Urinary bladder (tissue), 4 donors: ENCODE measurements at places on chromosomes 4 and X. TPM values are rescaled to one million over a fixed set of nuclear protein-coding genes. Genes with fewer than 3 reads are reported as not detected.

STATH gene
- not detected for total RNA-seq

RTL5 gene
- 4.8 TPM for total RNA-seq

MXRA5 gene
- 100 TPM for total RNA-seq

CD38 gene
- total RNA-seq = 2.0 TPM

PABPC5 gene
- total RNA-seq = 11.9 TPM

IL1RAPL2 gene
- 3.3 TPM for total RNA-seq

GPR82 gene
- total RNA-seq = 0.26 TPM

EOLA2 gene
- 11.2 TPM for total RNA-seq

MAGEA11 gene
- not detected for total RNA-seq

SLC4A4 gene
- 11.7 TPM for total RNA-seq

HOPX gene
- total RNA-seq = 45.9 TPM

TMSB15C gene
- total RNA-seq = 19.7 TPM

- DNase-seq = no peak
Measured at GRCh38 chr4:84417997-84418709, 80.9 kb downstream of the NKX6-1 start.

DNA sequence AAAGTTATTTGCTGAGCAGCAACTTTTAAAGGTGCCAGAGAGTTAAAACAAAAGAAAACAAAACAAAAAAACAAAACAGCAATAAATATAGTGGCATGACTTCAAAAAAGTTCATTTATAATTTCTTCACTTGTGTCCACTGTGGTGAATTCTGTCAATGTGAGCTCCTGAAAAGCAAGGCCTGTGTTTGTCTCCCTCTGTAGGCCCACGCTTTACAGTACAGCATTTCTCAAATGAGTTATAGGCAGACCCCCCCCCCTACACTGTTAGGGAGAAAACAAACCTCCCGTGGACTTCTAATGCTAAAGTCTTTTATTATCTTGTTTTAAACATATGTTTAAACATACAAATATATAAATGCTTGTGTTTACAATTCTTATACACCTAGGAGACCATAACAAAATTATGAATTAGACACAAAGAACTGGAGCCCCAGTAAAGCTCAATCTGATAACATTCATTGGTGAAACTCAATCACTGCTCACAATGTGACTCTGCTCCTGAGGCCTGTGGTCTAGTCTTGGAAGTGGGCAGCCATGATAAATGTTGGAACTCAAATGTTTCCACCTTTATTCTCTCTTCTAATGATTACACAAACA, 47.0 kb upstream of the SCOC start:
- no peak for DNase-seq

- DNase-seq = no peak
Measured at GRCh38 chr4:147025042-147025441, 79.4 kb upstream of the TTC29 start.

- DNase-seq = no peak
Measured at GRCh38 chr4:139783741-139784484, 118.3 kb downstream of the MGST2 start.

- no peak for DNase-seq
Measured at GRCh38 chrX:90040807-90041206, 119.1 kb downstream of the TGIF2LX start.

GRCh38 chr4:59818656-59819055, 1381.5 kb upstream of the ADGRL3 start:
- no peak for DNase-seq

DNA sequence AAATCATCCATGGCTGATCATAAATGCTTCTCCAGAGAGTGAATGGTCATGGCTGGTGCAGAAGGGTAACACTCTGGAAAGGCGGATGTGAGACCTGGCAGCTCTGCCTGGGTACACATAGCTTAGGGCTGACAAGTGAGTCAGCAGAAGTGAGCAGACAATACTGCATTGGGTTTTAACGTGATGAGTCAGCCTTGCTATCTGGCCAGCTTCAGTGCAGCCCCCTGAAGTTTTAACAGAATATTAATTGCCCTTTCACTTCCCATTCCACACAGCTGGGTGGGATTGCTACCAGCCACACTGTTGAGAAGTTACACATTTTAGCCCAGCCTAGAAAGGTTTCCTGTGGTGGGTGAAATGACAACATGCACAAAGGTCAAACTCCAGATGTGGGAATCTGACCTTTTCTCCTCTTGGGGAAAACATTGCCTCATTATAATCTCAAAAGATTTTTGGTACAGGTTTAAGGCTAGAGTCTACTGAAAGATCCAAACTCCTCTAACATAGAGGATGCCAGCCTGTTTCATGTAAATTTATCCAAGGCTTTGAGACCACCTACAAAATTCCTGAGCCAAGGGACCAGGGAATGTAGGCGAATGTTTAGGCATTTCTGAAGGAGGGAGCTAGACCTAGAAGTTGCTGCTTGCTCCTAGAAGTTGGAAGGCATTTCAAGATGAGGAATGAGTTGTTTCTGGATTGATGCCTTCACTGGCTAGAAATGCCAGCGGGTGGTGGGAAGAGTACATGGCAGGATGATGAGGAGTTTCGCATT, 230.3 kb upstream of the PGRMC2 start:
- DNase-seq = no peak

DNA sequence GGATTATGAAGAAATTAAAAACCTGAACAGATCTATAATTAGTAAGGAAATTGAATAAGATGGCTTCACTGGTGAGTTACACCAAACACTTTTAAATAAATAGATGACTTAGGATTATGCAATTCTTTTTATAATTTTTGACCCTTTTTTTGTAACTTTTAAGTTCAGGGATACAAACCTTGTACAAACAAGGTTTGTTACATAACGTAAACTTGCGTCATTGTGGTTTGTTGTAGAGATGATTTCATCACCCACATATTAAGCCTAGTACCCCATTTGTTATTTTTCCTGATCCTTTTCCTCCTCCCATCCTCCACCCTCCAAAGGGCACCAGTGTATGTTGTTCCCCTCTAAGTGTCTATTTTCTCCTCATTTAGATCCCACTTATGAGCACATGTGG, 75.7 kb downstream of the CPEB2 start:
- no peak for DNase-seq

- no peak for DNase-seq
Measured at GRCh38 chrX:123973921-123974320, 12.4 kb downstream of the STAG2 start.

- no peak for DNase-seq
Measured at GRCh38 chrX:72381439-72382201, 75.9 kb upstream of the CITED1 start.

DNA sequence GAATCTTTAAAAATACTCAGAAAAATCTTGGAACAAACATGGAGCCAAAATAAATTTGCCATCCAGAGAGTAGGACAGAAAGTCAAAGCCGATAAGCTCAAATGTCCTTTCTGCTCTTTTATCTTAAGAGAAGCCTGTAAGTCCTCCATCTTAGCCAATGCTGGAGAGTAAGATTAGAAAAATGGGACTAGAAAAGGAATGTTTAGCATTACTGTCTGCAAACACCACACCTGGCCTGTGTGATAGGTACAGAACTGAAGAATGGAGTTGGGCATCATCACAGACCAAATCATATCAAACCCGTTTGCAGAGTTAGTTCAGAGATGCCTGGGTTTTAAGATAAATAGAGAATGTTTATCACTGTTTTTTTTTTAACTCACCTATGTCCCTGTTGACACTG, 10.5 kb upstream of the SLC39A8 start:
- no peak for DNase-seq

DNA sequence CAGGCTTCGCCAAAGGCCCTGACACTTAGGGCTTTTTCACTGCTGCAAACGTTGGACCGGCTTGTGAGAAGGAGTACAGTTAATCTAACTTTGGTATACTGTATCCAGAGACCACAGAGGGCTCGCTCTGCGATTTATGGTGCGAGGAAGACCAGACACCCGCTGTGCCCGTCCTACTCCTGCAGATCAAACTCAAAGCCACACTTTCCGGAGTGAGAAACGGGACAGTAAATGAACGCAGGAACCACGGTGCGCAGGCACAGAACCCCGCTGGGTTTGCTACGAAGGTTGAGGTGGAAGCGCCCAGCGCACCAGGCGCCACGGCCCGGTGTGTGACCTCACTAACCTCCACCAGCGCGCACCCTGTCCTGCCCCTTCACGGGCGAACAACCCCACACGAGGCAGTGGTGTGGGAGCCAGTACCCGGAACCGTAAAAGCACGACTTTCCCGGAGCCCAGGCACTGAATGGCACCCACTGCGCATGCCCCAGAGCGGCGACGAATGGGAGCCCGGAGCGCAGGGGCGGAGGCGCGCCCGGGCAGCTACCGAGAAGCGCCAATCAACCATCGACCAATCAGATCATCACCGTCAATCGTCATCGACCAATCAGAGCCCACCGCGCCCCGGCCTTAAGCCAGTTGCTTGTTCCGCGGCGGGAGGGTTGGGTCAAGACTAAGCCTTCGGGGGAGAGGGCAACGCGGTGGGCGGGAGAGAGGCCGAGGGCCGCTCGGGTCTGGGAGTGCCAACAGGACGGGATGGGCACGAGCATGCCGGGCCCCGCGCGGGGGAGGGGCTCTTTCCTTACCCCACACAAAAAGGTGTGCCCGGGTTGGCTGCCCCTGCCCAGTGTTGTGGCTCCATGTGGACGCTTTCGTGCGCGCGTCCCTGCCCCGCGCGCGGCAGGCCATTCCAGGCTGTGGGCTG, 21.3 kb upstream of the WDR45 start:
- DNase-seq = peak; percentile 83

GRCh38 chr4:99219479-99219878, 433 bp upstream of the ADH6 start:
- no peak for DNase-seq

- DNase-seq = no peak
Measured at GRCh38 chr4:111761531-111761930, 383.7 kb upstream of the FAM241A start.

DNA sequence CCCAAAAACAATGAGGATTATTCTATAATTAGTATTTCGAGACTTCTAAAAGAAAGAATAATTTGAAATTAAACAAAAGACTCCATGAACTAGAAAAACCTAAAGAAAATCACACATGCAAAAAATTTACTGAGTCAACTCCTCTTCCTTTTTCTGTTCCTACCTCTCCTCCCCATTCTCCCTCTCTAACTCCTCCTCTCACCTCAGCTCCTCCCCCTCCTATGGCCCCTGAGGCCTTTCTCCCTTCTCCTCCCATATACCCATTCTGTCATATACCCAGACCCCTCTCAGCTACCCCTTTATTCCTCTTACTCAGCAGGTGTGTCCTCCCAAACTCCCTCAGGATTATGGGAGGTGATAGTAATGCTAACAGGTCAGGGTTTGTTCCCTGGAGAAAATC, 57.4 kb downstream of the SERTM2 start:
- DNase-seq = no peak

DNA sequence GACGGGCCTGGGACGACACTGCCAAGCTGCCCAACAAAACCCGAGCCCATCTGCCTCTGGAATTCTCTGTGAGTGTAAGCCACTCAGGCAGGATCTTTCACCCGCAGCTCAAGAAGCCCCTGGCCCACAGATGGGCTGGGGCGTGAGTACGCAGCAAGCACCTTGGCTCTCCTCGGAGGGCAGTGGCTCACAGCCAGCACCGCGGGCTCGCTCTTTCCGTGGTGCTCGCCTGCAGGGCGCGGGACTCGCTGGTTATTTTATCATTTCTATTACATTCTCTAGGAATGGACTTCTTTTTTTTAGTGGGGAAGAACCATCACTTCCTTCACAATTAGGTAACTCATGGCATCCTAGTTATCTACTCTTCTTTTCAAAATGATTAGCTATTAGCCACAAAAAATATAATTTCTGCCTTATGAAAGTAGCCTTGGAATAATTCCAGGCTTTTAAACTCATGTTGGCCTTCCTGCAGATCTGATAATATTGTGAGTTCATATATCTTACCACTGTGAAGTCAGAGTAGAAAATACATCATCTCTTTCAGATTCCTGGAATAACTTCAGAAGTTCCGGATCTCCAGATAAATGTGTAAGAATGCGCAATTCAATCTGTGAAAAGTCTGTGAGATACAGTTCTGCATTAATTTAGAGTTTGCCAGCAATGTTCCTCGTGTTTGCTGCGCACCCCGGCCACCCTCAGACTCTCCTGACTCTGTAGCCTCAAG, 68.6 kb downstream of the NAT8L start:
- no peak for DNase-seq

DNA sequence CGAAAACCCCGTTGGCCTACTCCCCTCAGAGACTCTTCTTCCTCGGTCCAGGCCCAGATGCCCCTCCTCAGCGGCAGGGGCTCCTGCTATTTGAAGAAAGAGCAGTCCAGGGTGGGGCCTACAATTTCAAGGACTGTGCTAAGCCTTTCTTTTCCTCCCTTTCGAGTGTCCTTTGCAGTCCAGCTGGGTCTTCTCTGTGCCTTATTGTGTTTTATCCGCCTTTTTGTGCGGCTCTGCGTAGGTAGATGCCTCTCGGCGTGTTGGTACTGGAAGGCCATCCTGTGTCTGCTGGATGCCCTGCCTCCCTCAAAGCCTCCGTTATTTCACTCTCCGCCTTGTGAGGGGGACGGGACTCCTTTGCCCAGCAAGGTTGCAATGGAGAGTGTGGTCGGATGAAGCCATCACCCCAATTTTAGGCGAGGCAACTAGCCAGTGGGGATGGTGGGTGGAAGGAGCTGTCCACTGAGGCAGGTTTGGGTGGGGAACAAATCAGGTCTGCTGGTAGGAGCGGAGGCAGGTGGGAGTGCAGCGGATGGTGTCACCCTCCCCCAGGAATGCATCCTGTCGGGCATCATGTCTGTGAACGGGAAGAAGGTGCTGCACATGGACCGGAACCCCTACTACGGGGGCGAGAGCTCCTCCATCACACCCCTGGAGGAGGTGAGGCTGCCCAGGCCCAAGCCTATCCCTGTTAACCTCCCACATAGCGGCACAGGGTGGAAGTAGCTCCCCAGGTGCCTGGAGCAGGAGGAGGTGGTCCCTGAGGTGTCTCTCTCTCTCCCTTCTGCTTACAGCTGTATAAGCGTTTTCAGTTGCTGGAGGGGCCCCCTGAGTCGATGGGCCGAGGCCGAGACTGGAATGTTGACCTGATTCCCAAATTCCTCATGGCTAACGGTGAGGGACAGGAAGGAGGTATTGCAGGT, 1.3 kb downstream of the GDI1 start:
- no peak for DNase-seq

GRCh38 chr4:186852964-186853391, 129.3 kb upstream of the FAT1 start:
- no peak for DNase-seq

- DNase-seq = no peak
Measured at GRCh38 chr4:39504538-39504937, 22.7 kb downstream of the UGDH start.

DNA sequence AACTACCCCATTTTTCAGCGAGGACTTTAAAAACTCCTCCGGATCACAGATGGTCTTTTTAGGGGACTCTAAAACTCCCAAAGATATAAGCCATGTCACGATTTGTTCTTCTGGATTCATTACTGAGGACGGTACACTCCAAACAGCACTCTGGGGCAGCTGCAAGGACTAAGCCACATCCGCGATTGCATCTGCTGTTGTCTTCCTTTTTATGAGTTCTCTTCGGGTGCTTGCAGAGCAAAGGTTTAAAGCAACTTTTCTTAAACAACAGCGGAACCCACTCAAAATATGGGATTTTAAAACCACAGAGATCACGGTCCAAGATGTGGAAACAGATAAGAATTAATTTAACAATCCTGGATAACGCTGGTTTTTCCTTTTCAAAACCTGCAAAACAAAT, at the start of gene ARHGEF6:
Gene ARHGEF6, minus strand, starts transcription at position 170 of the 400 bp plus-strand sequence. Its CDS starts 50 bp downstream, at position 120.
- no peak for DNase-seq
